Fibroblast of villous mesenchyme (primary cell): ENCODE measurements at places on chromosomes 7 and 10. TPM values are rescaled to one million over a fixed set of nuclear protein-coding genes. Genes with fewer than 3 reads are reported as not detected.
A peak's percentile ranks its signal among the peaks of the same experiment; 100 is the strongest.

GRCh38 chr10:66349726-66350125 lies 576.1 kb upstream of the LRRTM3 start:
- DNase-seq, result no peak

GRCh38 chr10:62769574-62770242 lies 34.8 kb upstream of the ADO start:
- DNase-seq, result peak; percentile 36

DNA sequence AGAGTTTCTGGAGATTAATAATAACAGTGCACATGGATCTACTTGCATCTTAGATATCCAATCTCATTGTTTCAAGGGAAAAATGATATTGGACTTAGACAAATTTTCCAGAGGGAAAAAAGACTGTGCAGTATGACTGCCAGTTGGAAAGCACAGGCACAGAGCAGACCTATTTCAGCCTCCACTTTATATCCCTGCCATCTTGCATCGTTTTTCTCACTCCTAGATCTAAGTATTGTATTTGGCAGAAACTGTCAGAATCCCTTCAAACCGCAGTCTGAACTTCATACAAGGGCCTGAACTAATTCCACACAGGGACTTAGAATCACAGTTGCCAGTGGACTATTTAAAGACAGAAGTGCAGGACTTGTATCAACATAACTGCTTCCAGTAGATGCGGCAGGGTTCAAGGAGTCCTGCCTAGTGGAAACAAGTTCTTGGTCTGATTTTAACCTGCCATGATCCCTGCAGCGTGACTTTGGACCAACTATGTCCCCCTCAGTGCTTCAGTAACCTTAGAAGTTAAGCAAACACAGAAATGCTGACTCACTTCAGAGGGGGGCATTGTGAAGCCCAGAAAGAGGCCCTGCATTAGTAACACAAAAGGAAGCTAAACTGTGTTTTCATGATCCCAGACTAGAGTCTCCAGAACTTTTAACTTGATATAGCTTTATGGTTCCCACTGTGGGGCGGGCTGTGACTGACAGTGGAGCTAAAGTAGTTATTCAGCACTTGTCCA lies 95.7 kb upstream of the PALS2 start:
- peak; percentile 28 for DNase-seq

GRCh38 chr7:80466636-80467035 lies 45.2 kb downstream of the GNAT3 start:
- DNase-seq, result peak; percentile 11

DNA sequence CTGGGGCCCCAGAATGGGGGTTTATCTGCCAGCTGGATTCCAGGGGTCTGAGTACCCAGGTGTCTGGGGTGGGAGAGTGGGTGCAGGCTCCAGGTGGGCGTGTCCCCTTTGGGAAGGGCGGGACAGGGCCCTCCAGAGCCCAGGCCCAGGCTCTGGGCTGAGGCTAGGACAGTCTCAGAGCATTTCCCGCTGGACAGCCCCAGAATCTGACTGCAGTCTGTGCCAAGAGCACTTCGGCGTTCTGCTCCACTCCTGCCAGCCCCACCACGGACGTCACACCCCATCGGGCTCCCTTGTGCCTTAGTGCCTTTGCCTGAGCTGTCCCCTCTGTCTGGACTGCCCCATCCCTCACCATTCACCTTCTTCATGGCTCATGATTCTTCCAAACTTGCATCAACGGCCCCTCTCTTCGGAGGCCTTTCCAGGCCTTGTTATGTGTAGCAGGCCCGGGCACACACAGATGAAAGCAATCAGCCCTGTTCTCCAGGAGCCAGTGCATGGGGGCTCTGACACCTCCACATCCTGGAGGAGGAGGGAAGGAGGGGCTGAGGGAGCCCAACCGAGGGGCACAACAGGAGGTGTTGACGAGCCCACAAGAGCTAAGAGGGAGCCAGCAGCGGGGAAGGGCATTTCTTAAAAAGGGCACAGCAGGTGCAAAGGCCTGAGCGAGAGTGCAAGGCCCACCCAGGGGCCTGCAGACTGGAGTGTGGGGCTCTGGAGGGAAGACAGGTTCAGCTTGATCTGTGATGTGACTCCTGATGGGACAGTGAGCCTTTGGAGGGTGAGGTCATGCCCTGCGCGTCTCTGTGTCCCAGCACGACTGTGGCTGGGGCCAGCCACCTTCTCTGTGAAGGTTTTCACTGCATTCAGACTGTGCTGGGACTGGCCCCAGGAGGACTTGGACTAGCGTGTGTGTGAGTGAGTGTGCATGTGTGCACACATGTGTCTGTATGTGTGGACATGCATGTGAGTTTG lies 41.7 kb downstream of the GTF2IRD1 start:
- DNase-seq, result no peak

DNA sequence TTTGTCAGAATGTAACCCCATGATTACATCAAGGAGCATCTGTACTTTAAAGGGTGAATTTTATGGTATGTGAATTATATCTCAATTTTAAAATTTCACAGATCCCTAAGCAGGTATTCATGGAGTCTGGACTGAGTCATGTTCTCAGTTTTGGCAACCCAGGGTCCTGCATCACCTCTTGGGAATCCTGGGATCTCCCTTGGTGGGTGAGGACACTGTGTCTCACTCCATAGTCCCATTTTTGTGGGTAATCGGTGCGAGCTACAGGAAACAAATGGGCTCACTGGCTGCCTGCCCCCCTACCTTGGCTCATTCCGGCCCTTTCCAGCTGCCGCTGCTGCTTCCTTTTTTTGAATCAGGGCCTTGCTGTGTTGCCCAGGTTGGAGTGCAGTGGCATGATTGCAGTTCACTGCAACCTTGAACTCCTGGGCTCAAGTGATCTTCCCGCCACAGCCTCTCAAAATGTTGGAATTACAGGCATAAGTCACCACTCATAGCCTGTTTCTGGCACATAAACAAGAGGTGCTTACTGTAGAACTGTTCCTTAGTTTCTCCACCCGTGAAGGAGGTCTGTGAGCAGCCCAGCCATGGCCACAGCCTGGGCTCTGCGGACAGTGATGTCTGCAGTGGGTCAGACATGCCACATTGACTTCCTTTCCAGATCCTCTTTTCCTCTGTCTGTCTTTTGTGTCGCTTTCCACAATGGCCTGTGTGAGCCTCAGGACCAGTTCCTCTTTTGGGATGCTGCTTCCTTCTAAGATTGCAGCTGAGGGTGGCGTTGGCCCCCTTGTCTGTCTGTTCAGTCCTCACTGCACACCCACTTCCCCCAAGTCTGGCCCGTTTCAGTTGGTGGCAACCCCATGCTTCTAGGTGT lies 14.5 kb downstream of the PALD1 start:
- DNase-seq, result no peak

DNA sequence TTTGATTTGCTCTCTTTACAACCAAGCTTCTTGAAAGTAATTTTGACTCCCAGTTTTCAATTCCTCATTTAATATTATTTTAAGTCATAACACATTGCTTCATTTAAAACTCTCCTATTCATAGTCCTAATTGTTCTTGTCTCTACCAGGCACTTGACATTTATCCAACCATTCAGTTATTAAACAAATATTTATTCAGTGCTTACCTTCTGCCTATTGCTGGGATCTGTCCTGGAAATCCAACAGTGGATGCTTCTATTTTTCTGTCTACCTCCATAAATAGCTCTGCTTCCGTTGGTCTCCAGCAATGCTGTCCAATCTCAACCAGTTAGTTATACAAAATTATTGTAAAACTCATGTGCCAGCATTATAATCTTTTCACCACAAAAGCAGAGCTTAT lies 615.1 kb downstream of the ZWINT start:
- no peak for DNase-seq

SYNPO2L gene
- total RNA-seq, result 0.43 and 0.64 TPM in 2 replicates
